Hindlimb muscle (tissue), 1 donor: ENCODE measurements at places on chromosomes 2 and 18. TPM values are rescaled to one million over a fixed set of nuclear protein-coding genes. Genes with fewer than 3 reads are reported as not detected.

DNA sequence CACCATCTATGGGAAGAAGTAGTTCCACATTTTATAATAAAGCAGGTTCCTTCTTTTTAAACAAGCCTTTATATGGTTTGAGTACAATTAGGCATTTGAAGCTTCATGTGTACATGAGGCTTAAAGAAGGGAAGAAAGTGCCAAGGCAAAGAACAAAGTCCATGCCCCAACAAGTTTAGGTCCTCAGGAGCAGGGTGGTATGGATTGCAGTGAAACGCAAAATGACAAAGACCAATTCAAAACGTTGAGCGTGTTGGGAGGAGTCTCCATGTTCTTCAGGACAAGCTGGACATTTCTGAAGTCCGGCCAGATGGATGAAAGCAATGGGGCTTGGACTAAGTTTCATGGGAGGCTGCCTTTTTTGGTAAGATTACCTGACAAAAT lies 78.8 kb upstream of the FZD5 start:
- DNase-seq: no peak

- no peak for DNase-seq
Observed at GRCh38 chr2:85757860-85758259, 4.1 kb downstream of the ATOH8 start.

DNA sequence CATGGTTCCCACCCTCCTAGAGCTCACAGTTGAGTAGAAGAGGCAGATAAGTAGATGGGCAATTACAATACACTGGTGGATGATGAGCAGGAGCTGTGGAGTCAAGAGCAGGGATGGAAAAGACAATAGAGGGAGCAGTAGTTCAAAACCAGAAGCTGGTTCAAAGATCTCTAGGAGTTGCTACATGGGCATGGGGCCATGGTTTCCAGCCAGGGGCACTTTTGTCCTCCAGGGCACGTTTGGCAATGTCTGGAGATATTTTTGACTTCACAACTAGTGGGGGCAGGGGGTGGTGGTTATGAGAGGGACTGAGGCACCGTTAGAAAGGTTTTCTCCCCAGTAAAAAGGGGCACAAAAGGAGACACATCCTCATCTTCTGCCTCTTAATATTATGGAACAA lies 236.0 kb downstream of the DYSF start:
- DNase-seq: no peak

- DNase-seq: no peak
Observed at GRCh38 chr18:8754995-8755960, 49.9 kb downstream of the MTCL1 start.

Gene SLC25A52
- polyA plus RNA-seq: 0.34 TPM

DNA sequence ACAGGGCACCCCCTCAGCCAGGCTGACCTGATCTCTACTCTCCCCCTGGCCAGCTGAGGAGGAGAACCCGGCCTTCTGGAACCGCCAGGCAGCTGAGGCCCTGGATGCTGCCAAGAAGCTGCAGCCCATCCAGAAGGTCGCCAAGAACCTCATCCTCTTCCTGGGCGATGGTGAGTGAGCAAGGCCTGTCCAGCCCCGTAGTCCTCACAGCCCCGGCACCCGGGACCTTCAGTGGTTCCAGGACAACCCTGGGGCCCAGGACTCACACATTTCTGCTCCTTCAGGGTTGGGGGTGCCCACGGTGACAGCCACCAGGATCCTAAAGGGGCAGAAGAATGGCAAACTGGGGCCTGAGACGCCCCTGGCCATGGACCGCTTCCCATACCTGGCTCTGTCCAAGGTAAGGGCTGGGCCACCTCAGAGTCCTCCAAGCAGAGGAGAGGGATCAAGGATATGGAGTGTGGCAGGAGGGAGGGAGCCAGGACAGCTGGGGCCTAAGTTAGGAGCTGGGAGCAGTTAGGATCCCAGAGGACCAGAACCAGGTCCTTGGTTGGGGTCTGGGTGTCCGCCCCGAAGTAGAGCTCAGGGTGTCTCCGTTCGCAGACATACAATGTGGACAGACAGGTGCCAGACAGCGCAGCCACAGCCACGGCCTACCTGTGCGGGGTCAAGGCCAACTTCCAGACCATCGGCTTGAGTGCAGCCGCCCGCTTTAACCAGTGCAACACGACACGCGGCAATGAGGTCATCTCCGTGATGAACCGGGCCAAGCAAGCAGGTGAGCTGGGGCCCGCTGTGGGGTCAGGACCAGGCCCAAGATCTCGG lies 555 bp downstream of the ALPI start:
- DNase-seq: no peak

- DNase-seq: no peak
Observed at GRCh38 chr18:48639772-48640432, 101.1 kb downstream of the CTIF start.

DNA sequence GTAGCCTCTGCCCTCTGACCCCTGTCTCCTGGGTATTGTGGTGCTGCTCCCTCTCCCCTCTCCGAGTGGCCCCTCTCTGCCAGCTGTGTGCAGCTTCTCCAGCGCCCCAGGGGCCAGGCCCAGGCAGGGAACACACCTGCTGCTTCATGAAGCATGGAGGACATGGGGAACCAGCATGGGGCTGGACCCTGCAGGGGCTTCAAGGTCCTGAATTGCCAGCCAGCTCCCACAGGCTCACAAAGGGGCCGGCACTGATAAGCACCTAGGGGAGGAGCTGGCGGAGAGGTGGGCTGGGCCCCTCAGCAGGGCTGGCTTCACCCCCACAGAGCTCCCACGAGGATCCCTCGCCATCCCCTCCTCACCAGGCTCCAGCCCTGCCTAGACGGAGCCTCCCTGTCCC lies 77.4 kb upstream of the GPC1 start:
- DNase-seq: no peak

DNA sequence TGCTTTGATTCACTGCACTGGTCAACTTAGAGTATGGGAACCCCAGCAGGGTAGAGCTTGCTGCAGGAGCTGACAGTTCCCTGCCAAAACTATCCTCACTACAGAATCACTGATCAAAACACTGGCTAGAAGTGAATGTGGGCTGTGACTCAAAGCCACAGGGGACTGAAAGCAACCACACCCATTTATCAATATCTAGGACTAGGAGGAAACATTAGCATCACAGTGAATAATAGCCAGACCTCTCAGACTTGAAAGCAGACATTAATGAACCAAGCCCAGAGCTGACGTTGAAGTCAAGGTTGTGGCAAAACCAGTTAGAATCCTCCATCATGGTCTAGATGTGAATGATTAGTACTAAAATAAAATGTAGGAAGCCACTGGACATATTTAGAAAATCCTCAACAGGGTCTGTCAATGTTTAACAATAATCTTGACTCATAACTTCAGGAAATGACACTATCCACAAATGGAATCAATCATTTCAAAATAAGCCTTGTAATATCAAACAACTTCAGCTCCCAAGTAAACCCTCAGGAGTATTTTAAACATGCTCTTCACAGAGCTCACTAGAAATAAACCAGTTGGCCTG lies 131.4 kb downstream of the CDH20 start:
- DNase-seq: no peak

DNA sequence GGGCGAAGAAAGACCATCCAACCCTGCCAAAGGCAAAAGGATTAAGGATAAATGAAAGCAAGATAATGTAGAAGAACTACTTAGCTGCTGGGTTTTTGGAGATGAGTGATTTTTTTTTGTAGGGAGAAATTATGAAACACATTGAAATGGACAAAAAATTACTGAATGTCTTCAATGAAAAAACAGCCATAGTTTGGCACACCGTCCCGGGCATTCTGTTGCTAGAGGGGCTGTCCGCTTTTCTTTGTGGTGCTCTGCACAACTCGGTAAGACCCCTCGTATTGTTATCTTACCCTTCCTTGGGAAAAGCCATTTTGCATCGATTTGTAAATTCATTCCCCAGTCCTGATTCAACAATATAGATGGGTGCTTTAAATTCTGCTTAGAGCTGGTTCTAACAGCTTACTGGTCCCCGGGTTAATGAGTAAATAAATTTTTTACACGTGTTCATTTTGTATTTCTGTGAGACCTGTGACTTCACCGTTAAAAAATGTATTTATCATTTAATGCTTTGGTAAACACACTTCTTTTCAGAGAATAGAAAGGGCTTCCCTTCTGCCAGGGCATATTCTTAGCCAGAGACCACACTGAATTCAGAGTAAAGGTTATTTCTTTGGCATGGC lies 912 bp upstream of the LAPTM4A start:
- no peak for DNase-seq

- DNase-seq: no peak
Observed at GRCh38 chr2:174383796-174384195, 11.7 kb upstream of the SCRN3 start.

DNA sequence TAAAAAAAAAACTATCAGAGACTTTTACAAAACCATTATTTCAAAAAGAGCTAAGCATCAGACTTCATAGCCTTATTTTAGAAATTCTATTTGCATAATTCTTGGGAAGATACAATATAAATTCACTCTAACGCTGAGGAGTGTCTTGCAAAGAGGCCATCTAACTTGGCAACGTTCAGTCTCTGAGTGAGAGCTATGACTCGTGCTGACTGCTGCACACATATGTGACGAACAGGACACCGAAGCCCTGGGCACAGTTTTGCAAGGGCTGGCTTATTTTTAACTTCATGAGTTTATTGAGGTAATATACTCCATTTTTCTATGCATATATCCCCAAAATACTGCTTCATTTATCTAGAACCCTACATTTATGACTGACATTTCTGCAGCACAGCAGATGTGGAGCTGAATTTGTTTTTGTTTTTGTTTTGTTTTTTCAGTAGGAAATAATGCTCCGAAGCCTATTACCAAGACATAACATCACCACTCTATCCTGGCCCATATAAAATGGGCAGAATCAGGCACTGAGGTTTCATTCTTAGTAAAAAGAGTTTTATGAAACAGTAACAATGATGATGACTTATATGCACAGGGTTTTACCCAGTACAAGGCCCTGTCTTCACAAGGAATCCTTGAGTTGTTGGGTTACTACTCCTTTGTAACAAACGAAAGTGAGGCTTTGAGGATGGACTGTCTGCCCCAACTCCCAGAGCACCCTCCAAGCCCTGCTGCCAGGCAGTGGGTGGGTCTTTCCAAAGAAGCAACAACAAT lies 68.3 kb downstream of the CRACDL start:
- no peak for DNase-seq

DNA sequence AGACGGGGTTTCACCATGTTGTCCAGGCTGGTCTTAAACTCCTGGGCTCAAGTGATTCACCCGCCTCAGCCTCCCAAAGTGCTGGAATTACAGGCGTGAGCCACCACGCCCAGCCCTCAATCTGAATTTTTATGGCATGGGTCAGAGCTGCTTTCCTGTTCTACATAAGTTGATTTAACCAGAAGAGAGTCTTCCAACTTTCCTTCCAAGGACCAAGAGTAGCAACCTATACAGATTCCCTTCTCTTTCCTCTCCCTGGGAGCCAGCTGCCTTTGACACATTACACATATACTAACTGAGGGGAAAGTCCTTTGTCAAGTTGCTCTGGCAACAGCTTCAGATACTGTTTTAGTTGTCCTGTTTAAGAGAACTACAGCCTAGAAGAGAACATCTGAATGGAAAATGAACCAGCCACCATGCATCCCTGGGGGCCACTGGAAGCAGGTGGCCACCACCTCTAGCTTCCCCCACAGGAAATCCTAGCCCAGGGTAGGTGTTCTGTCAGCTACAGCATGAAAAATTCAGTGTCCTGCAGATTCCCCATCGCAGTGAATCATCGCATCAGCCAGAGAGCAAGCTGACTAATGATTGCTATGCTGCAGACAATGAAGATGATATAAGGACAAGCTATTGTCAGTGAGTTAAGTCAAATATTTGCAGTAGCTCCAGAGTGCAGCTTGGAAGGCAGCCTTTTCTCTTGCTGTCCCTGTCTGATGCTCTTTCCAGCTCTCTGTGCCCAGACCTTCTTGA lies 62.9 kb downstream of the POMC start:
- DNase-seq: no peak

Gene HOXD8
- 45.0 TPM for polyA plus RNA-seq

- no peak for DNase-seq
Observed at GRCh38 chr2:231461516-231461971, 2.7 kb downstream of the NCL start.

Gene INHBB
- polyA plus RNA-seq: 0.90 TPM

DNA sequence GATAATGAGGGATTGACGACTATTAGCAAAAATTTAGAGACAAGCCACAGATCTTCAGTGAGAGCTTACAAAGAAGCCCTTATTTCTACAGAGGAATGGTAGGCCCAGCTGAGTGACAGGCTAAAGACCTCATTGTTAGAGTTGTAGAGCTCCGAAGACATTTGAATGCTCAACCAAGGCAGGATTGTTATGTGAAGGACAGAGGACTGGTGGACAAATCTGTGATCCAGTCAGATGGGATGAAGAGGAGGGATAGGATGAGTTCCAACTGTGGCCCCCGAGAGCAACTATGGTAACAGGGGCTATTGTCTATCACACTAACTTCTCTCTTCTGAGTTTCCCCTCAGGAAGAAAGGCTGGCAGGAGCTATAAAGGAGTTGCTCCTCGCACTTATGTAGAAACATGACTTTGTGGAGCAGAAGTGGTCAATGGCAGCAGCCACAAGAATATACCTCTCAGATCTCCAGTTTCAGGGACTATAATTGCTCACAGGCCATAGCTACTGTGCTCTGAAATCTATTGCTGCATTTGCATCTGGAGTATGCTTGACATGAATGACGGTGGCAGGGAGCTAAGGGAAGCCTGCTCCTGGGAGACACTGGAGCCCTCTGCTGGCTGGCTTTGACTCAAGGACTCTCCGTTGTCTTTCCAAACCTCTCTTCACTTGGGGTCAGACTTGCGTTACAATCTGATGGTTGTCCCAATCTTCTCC lies 50.3 kb upstream of the GREB1L start:
- no peak for DNase-seq

- peak; percentile 64 for DNase-seq
Observed at GRCh38 chr2:70964596-70965386, 13.6 kb upstream of the ANKRD53 start.

DNA sequence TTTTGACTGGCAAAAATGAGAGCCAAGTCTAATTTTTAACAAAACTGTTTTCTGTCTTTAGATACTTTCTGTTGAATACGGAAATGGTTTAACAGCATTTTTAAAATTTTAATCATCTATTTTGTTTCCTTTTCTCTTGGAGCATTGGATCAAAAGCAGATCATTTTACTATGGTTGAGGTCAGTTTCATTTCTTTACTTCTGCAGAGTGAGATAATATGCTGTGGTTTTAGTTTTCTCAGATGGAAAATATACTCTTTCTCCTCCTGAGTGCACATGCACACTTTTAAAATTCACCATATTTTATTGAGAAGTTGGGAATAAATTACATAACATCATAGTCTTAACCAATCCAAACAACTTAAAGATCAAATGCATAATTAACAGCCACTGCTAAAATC lies 283.3 kb downstream of the SLC8A1 start:
- DNase-seq: no peak

GRCh38 chr18:6021306-6022073 lies 126.2 kb upstream of the TMEM200C start:
- DNase-seq: no peak

Gene TSGA10
- 2.7 TPM for polyA plus RNA-seq
